ENCODE measurements at places on chromosomes 5 and 9.

DNA sequence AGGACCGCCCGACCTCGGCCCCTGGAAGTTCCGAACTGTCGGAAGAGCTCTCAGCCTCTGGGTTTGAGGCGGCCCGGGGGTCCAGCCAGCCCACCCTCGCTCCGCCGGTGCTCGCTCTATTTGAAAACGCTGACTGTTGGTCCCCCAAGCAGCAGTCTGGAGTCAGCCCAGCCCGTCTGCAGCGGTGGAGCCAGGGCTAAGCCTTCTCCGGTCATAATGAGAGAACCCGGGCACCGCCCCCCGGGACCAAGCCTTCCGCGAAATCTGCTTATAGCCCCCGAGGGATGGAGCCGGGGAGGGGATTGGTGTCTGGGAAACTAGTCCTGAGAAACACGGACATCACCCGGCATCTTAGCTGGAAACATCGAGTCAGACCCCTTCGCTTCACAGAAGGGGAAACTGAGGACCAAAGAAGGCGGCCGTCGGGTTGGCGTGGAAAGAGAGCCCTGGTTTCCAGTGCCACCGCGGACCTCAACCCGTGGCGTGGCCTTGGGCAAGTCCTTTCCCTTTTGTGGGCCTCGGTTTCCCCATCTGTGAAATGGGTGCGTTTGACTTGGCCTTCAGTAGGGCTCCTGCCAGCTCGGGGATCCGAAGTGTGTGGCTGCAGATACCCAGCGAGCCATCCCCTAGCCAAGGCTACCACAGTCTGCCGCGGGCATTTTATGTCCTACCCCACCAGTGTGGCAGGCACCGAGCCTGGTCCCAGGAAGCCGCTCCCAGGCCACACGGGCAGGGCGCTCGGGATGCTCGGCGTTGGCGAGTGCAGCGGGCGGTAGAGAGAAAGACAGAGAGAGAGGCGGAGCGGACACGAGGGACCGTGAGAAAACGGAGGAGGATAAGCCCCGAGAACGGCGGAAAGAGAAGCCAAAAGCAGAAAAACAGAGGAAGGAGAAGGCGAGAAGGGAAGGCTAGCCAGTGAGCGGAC lies 857 bp downstream of the ADAM19 start:
- DNase-seq: no peak

- peak; percentile 24 for DNase-seq
These were observed 453.8 kb upstream of the ZNF608 start for GRCh38 chr5:125199968-125200865.

GRCh38 chr5:179883163-179883562 lies 24.5 kb downstream of the TBC1D9B start:
- DNase-seq: no peak

DNA sequence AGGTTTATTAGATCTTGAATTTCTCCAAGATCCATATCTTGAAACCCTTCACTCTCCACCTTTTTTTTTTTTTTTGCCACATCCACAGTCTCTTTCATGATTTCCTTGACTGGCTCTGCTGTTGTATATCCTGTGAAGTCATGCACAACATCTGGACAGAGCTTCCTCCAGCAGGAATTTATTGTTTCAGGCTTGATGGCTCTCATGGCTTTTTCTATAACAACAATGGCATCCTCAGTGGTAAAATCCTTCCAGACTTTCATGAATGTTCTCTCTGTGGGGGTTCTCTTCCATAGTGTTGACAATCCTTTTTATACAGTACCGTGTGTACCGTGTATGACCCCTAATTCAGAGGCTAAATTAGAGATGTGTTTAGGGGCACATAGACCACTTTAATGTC lies 24.0 kb downstream of the RANBP17 start:
- no peak for DNase-seq

- DNase-seq: no peak
These were observed 26.5 kb upstream of the C5orf47 start for GRCh38 chr5:173962436-173962972.

- no peak for DNase-seq
These were observed 71.4 kb upstream of the STARD4 start for GRCh38 chr5:111583758-111584203.

Data from hypothalamus (tissue), 51 donors.